ENCODE measurements at places on chromosomes 12 and 14. TPM values are rescaled to one million over a fixed set of nuclear protein-coding genes. Genes with fewer than 3 reads are reported as not detected.

DNA sequence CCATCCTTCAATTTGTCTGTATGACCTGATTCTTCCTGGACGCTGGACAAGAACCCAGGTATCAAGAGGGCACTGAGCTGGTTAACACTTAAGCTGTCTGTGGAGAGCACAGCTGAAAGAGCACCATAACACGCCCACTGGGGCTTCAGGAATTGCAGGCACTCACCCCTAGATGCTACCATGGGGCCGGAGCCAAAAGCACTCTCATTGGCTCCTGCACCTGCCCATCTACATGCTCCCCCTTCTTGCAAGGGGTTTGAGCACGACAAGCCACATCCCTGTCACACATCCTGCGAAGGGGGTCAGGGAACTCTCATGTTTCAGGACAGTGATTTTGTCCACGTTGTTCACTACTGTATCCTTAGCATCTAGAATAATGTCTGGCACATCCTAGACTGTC, 35.1 kb upstream of the TBC1D15 start:
- DNase-seq: no peak
- H3K36me3 ChIP-seq: no peaks in the 10 kb centered on the region
- H3K27ac ChIP-seq: no peak overlapping the region

DNA sequence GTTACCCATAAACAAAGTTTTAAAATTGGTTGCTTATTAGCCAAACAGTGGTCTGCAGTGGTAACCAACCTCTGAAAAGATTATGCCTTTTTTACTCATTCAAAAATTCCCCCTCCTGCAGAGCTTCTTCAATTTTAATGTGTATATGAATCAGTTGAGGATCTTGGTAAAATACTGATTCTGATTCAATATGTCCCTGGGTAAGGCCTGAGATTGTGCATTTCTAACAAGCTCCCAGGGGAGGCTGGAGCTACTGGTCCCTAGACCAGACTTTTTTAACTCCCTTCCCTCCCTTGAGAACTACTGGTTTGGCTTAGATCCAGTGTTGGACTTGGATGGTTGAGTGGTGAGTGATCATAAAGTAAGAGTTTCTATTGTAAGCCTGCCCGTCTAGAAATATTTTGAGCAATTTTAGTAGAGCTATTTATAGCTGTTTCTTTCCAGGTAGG, 90.2 kb downstream of the FUT8 start:
- no peak overlapping the region for H3K4me3 ChIP-seq
- H3K36me3 ChIP-seq: no peaks in the 10 kb centered on the region
- no peak for DNase-seq
- peaks cover 18% of the 10 kb centered on the region for H3K4me1 ChIP-seq
- no peak overlapping the region for H3K27ac ChIP-seq

NXPH4 gene
- total RNA-seq: 0.43 TPM

DNA sequence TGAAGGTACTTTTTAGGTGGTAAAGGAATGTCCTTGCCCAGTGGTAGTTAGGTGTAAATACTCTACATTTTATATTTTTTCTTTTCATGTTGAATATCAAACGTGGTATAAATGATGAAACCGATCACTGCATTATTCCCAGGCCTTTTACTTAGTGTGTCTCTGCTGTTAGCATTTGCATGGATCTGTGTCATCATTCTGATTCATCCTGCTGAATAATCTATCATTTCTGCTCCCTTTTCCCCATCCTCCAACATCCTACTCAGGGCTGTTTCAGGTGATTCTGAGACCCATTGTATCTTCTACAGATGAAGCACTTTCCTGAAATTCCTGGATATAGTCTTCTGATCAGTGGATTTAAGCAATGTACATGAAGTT, 61.0 kb upstream of the PTHLH start:
- H3K27ac ChIP-seq: no peak overlapping the region
- H3K4me1 ChIP-seq: no peaks in the 10 kb centered on the region
- H3K36me3 ChIP-seq: no peaks in the 10 kb centered on the region
- no peak for DNase-seq
- no peaks in the 10 kb centered on the region for H3K27me3 ChIP-seq

MYRFL gene
- total RNA-seq: 1.2 TPM

NOS1 gene
- 2.0 TPM for total RNA-seq

GRCh38 chr12:45878630-45879255, 111.6 kb downstream of the SCAF11 start:
- no peaks in the 10 kb centered on the region for H3K4me1 ChIP-seq
- no peak for DNase-seq
- H3K27ac ChIP-seq: no peak overlapping the region
- no peak overlapping the region for H3K4me3 ChIP-seq
- no peaks in the 10 kb centered on the region for H3K36me3 ChIP-seq

DNA sequence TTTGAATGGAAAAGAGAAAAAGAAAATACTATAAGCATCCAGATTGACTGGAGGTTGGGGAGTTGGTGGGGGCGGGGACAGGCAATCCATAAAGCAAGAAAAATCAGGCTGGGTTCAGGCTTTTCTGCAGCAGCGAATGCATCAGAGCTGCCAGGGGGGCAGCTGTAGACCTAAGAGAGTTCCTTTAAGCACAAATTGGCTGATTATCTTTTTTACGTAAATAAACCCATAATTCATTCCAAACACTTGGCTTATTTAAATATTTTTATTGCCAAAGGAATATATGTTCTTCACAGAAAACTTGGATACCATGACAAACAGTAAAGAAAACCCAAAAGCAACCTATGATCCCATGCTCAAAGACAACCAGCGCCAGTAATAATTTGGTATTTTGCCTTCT, 10.2 kb downstream of the BDKRB2 start:
- no peak overlapping the region for H3K4me3 ChIP-seq
- no peak overlapping the region for H3K27ac ChIP-seq
- H3K27me3 ChIP-seq: no peaks in the 10 kb centered on the region
- no peak for DNase-seq
- no peaks in the 10 kb centered on the region for H3K4me1 ChIP-seq
- H3K36me3 ChIP-seq: no peaks in the 10 kb centered on the region

ACOT6 gene
- total RNA-seq: not detected

DNA sequence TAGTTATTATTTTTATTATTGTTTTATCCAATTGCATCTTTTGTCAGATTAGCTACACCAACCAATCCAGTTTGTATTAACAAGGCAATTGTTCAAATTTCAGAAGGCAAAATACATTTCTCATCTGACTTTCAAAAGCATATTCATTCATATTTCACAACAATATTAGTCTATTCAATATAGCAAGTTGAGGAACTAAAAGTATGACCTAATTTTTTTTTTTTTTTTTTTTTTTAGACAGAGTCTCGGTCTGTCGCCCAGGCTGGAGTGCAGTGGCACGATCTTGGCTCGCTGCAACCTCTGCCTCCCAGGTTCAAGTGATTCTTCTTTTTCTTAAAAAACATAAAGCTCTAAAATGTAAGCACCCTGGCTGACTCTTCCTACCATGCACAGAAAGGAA, 17.3 kb downstream of the COX14 start:
- H3K27ac ChIP-seq: no peak overlapping the region
- H3K4me1 ChIP-seq: no peaks in the 10 kb centered on the region
- DNase-seq: no peak
- peaks cover 2% of the 10 kb centered on the region for H3K36me3 ChIP-seq
- no peaks in the 10 kb centered on the region for H3K27me3 ChIP-seq

DNA sequence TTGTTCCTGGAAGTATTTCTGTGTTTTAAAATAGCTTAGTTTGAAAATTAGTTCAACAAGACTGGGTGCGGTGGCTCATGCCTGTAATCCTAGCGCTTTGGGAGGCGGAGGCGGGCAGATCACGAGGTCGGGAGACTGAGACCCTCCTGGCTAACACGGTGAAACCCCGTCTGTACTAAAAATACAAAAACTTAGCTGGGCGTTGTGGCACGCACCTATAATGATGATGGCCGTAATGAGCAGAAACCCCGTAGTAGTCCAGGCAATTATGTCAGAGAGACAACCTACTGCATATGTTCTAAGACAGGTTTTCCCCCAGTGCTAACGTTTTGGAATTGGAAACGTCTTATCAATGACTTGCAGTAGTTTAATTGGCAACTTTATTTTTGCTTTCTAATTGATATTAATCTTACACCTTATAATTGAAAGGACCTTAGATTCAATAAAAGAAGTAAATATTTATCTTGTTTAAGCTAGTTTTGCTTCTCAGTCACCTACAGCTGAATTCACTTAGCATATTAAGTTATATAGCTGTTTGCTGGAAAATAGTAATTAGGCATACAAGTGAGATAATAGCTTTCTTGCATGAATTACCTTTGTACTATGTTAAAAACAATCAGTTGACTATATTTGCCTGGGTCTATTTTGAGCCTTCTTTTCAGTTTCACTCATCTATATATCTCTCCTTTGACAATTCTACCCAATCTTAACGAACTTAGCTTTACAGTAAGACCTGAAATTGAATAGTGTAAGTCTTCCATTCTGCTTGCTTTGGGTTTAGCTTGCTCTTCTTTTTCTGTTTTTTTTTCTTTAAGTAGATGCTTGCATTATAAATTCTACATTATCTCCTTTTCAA, 15.6 kb downstream of the CLECL1 start:
- no peak overlapping the region for H3K27ac ChIP-seq
- DNase-seq: no peak
- no peaks in the 10 kb centered on the region for H3K27me3 ChIP-seq
- H3K4me3 ChIP-seq: no peak overlapping the region

- peak within 1 kb of the TSS; percentile 74 for H3K4me3 ChIP-seq
- no peaks in the 10 kb centered on the region for H3K4me1 ChIP-seq
- H3K27me3 ChIP-seq: no peaks in the 10 kb centered on the region
Observed at GRCh38 chr14:91060351-91061055, at the start of gene RPS6KA5. RPS6KA5 (minus strand) TSS chr14:91060641; CDS start chr14:91060434, 207 bp downstream.

DNA sequence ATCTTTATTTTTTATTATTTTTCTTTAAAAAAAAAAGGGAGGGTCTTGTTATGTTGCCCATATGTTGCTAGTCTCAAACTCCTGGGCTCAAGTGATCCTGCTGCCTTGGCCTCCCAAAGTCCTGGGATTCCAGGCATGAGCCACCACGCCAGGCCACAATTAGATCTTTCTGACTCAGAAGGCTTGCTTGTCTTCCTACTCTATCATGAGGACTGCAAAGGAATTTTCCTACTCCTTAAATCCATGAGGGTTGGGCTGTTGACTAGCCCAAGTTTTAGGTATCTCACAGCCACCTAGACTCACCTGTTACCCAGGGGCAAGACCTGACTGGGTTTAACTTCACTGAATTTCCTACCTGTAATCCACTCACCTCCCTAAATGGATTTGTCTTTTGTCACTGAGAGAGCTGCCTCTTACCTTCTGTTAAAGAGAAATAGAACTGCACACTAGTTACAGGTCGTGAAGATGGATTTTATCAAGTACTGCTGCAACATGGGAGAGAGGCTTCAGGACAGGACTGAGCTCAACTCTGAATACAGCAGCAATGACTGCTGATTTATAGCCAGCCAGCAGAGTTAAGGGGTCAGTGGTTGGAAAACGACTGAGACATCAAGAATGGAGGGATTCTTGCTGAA, 72.3 kb downstream of the B4GALNT3 start:
- no peak for DNase-seq
- H3K4me1 ChIP-seq: no peaks in the 10 kb centered on the region
- no peaks in the 10 kb centered on the region for H3K36me3 ChIP-seq

KCNJ8 gene
- 19.6 TPM for total RNA-seq

DNA sequence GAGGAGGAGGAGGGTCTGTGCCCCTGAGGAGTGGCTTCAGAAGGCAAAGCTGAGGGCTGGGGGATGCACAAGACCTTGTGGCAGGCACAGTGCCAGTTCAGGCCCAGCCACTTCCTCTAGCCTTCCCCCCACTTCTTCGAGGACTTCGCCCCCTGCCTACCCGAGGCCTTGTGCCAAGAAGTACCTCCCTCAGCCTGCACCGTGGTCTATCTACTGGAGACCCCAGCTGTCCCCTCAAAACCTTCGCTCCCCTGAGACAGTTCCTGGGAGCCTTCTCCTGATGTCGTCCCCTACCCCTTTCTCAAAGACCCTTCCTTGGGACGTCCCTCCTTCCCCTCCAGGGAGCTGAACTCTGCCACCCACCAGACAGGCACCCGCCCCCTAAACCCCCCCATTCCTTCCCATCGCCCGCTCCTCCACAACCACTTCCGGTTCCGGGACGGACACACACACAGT, 604 bp downstream of the ZNF384 start:
- H3K4me1 ChIP-seq: peaks cover 20% of the 10 kb centered on the region
- DNase-seq: no peak
- H3K27ac ChIP-seq: peak overlapping the region; percentile 86
- peak overlapping the region; percentile 90 for H3K4me3 ChIP-seq

GRCh38 chr12:2616763-2617162, 178.0 kb upstream of the FKBP4 start:
- no peaks in the 10 kb centered on the region for H3K4me1 ChIP-seq
- no peak overlapping the region for H3K4me3 ChIP-seq
- no peaks in the 10 kb centered on the region for H3K27me3 ChIP-seq
- H3K27ac ChIP-seq: no peak overlapping the region
- no peak for DNase-seq

TMTC2 gene
- total RNA-seq: 5.3 TPM

NEUROD4 gene
- not detected for total RNA-seq

- H3K4me1 ChIP-seq: no peaks in the 10 kb centered on the region
- no peaks in the 10 kb centered on the region for H3K36me3 ChIP-seq
- H3K27ac ChIP-seq: no peak overlapping the region
- DNase-seq: no peak
Observed at GRCh38 chr12:21573733-21574358, 30.8 kb downstream of the GYS2 start.

DNA sequence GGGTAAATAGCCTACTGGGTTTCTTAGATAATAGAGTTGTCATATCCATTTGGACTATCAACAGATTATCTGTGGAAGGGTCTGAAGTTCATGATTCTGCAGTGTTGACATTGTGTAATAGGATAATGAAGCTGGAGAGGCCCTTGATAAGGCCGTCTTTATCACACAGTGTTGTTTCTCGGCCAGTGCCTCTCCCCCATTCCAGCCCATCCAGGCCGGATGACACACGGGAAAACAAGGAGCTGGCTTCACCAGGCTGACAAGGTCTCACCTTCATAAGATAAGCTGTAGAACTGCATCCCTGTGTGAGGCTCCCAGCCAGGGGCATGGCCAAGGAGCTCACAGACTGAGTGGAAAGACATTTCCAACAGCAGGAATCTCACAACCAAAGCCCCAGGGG, 8.7 kb upstream of the EML1 start:
- no peaks in the 10 kb centered on the region for H3K27me3 ChIP-seq
- no peaks in the 10 kb centered on the region for H3K36me3 ChIP-seq
- no peak overlapping the region for H3K4me3 ChIP-seq
- DNase-seq: no peak

- no peak for DNase-seq
- H3K4me1 ChIP-seq: no peaks in the 10 kb centered on the region
- no peak overlapping the region for H3K4me3 ChIP-seq
- H3K27ac ChIP-seq: no peak overlapping the region
- no peaks in the 10 kb centered on the region for H3K27me3 ChIP-seq
Observed at GRCh38 chr14:43169722-43170121, 1337.4 kb downstream of the FSCB start.

CCDC63 gene
- total RNA-seq: not detected

DNA sequence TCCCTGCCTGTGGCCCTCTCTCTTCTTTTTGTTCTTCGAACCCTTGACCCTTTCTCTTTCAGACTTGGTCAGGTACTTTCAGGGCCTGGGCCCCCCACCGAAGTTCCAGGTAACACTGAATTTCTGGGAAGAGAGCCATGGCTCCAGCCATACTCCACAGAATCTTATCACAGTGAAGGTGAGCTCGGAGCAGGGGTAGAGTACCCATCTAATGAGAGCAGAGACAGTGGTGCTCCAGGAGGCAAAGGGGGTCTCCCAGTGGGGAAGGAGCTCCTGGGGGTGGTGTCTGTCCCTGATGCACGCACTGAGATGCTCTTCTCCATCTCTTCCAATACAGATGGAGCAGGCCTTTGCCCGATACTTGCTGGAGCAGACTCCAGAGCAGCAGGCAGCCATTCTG, 4.7 kb downstream of the IRF9 start:
- no peak overlapping the region for H3K4me3 ChIP-seq
- H3K27ac ChIP-seq: no peak overlapping the region
- H3K27me3 ChIP-seq: no peaks in the 10 kb centered on the region
- DNase-seq: no peak
- peaks cover 45% of the 10 kb centered on the region for H3K36me3 ChIP-seq

SLC5A8 gene
- total RNA-seq: 0.06 TPM

Measured in pancreas (tissue), 10 donors.